ENCODE measurements at places on chromosomes 11 and 22.

GRCh38 chr11:8959546-8960166, 4.6 kb downstream of the TMEM9B start:
- peak; percentile 28 for DNase-seq

DNA sequence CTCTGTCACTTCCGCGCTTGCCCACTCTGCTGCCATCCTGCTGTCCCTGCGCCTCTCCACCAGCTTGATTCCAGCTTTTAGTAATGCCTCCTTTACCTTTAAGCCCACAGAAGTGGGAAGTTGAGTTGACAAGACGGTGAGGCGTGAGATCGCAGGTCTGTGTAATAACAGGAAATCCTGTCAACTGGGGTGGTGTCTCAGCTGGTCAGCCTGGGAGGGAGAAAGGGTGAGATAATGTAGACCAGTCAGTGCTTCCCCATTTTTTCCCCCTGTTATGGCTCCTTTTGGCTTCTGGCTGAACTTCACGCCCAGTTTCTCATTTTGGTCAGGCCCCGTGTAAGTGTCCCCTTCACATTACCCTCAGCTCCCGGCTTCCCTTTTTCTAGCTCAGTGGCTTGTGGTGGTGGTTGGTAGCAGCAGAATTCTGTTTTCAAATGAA, 98.9 kb downstream of the TRAF6 start:
- DNase-seq, result peak; percentile 13

DNA sequence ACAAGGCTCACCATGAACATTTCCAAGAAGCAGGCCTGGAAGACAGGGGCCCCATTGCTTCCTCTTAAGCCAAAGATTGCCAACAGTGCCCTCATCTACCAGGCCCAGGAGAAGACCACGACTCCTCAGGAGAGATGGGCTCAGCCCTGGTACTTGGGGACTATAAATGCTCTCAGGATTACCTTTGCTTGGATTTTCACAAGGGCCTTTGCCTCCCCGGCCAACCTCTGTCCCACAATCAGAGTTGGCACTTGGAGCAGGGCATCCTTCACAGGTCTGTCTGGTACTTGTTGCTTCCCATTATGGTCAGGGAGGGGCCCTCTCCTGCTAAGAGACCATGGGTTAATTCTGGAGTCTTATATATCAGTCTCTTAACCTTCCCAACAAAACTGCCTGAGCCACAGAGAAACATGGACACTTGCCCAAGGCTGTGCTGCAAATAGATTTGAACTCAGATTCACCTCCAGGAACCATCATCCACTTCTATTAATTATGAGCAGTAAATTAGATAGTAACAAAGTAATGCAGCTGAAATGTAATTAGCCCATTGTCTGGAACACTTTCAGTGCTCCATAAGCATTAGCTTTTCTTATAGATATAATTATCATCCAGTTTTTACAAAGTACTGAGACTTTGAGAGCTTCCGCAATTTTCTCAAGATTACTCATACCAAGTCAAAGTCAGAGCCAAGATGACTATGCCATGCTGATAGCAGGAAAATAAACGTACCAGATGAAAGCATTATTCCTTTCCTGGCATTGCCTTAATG, 33.5 kb downstream of the POU2AF3 start:
- DNase-seq, result no peak

GRCh38 chr11:60347084-60347797, 20.2 kb downstream of the MS4A6E start:
- no peak for DNase-seq

- DNase-seq, result no peak
Measured at GRCh38 chr11:94832604-94833235, 64.6 kb downstream of the AMOTL1 start.

DNA sequence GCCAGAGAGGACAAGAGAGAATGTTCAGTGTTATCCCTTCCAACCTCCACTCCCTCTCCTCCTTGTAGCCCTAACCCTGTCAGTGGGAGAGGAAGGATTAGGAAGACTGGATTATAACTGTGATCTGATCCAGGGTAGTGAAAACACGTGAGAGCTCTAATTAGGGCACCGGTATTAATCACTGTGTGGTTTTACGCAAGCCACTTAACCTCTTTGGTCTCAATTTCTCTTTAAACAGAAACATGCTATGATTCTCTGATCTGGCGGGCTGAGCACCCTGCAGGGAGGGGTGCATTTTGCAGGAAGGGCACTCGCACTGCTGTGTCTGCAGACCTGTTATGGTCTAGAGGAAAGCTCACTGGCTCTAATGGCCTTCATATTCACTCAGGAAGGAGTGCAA, 11.5 kb downstream of the RPL27A start:
- no peak for DNase-seq

DNA sequence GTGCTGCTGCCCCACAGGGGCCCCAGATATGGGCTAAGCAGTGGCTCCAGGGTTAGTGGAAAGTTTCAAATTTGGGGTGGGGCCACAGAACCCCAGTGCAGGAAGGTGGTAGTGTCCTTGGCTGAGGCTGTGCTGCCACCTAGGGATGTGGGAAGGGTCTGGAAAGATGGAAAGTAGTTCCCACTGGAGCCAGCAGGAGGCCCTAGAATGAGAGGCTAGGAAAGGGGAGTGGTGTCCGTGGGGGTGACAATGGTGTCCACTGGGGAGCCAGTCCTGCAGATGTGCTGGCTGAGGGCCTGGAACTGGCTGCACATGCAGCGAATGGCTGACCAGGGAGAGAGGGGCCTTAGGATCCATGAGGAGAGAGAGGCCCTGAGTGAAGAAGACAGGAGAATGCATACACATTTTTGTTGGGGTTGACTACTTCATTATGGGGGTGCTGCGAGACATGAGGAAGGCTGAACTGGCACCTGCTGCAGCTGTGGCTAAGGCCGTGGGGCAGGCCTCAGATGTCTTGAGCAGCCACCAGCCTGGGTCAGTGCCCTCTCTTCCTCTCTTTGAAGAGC, 21.1 kb downstream of the RFPL3 start:
- peak; percentile 33 for DNase-seq

- no peak for DNase-seq
Measured at GRCh38 chr11:2205214-2205720, 33.7 kb upstream of the TH start.

- peak; percentile 63 for DNase-seq
Measured at GRCh38 chr11:119339589-119340334, 921 bp downstream of the C1QTNF5 start.

- DNase-seq, result no peak
Measured at GRCh38 chr11:128494418-128495332, 92.7 kb downstream of the ETS1 start.

- no peak for DNase-seq
Measured at GRCh38 chr11:123481640-123482039, 51.6 kb downstream of the GRAMD1B start.

DNA sequence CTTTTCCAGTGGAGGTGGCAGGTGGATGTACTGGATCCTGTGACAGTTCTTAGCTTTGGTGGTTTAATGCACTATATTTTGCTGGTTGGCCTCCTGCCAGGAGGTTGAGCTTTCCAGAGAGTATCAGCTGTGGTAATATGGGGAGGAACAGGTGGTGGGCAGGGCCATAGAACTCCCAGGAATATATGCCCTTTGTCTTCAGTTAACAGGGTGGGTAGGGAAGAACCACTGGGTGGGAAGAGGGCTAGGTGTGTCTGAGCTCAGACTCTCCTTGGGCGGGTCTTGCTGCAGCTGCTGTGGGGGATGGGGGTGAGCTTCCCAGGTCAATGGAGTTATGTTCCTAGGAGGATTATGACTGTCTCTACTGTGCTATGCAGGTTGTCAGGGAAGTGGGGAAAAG, 203.8 kb downstream of the DLG2 start:
- DNase-seq, result no peak

DNA sequence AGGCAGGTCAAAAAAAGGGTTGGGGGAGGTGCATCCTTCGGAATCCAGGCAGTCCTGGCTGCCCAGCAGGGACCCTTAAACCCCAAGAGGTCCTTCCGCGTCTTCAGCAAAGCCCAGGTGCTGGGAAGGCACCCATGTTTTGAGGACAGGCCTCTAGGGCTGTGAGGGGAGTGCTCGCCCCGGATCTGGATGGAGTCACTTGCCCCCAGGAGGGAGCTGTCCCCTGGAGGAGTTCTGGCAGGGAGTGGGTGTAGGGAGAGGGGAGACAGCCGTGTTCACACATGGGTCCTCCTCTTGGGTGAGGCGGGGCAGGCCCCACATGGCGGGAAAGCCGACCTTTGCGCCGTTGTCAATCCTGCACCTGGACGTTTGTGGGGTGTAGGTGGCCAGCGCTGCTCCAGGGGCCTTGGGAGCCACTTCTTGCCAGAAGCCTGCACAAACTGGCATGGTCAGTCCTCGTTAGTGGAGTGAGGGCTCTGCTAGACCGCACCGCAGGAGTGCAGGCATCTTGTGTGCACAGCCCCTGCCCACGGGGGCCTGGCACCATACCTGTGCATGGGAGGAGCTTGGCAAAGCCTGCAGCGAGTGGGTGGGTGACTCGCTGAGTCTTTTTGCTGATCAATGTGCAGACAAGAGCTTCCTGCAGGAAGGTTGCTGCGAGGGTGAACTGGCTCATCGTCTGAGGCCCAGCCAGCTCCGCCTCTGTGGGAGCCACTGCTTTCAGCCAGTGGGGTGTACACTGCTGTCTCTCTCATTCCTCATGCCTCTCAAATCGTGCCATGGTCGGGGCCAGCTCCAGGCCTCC, 16.0 kb downstream of the PPIL2 start:
- DNase-seq, result peak; percentile 22

- DNase-seq, result no peak
Measured at GRCh38 chr11:96008161-96008720, 84.3 kb upstream of the MTMR2 start.

- no peak for DNase-seq
Measured at GRCh38 chr11:74970852-74971395, 17.8 kb upstream of the NEU3 start.

DNA sequence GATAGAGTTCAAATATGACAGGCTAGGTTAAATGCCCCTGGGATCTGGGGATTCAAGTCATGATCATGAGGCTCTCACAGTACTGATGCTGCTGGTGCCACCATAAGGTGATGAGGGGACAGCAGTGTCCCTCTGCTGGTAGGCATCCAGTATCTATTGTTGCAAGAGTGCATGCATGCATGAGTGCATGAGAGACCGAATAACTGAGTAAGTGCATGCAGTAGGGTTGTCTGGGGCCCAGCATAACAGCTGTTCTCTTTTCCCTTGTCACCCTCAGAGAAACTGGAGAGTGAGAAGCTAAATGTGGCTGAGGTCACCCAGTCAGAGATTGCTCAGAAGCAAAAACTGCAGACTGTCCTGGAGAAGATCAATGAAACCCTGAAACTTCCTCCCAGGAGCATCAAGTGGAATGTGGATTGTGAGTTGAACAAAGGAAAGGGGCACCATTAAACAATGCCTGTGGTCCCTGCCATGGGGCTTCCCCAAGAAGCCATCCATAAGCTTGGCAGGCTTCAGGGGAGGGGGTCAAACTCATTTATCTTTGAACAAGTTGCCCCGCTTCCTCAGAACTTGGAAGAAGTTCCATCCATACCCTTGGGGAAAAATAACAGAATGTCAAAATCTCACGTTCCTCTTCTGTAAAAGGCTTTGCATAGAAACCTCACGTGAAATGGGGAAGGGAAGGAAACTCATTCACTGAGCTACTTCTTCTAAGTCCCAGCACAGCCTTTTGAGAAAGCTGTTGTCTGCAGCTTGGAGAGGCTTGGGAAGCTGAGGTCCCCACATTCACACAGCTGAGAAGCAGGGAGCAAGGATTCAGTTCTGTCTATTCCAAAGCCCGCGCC, 119.0 kb downstream of the PARVA start:
- DNase-seq, result no peak

DNA sequence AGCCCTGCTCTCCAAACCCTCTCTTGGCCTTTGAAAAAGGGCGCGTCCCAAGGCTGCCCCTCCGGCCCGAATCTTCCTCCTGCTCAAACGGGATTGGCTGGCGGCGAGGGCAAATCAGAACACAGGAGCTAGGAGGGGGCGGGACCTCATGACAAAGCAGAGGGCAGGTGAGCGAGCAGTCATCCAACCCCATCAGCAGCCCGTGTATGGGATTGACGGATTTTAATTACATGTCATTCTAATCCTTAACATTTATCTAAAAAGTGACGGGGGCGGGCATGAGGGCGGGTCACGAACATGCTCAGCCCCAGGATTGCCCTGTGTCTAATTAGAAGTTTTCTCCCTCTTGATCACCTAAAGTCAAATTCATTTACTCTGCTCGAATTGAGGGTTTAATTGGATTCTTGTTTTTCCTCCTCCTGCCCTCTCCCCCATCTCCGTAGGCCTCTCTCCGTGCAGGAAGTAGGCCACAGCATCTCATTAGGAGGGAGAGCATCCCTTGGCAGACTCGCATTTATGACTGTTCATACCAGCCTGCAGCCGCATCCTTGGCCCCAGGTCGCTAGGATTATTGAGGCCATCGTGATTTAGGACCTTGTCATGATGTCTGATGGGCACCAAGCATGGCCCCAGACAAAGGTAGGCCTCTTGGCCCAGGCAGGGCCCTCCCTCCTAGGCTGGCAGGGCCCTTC, 147.1 kb downstream of the CHST1 start:
- no peak for DNase-seq

GRCh38 chr22:27115816-27116256, 458.4 kb downstream of the MIAT start:
- no peak for DNase-seq

All from stimulated activated CD4-positive, alpha-beta T cell treated with anti-CD3 and anti-CD28 coated beads, Interleukin-15, amount 100 ng/mL, for 24 hours (primary cell).